ENCODE measurements at places on chromosomes 2 and 18.
A peak's percentile ranks its signal among the peaks of the same experiment; 100 is the strongest.

DNA sequence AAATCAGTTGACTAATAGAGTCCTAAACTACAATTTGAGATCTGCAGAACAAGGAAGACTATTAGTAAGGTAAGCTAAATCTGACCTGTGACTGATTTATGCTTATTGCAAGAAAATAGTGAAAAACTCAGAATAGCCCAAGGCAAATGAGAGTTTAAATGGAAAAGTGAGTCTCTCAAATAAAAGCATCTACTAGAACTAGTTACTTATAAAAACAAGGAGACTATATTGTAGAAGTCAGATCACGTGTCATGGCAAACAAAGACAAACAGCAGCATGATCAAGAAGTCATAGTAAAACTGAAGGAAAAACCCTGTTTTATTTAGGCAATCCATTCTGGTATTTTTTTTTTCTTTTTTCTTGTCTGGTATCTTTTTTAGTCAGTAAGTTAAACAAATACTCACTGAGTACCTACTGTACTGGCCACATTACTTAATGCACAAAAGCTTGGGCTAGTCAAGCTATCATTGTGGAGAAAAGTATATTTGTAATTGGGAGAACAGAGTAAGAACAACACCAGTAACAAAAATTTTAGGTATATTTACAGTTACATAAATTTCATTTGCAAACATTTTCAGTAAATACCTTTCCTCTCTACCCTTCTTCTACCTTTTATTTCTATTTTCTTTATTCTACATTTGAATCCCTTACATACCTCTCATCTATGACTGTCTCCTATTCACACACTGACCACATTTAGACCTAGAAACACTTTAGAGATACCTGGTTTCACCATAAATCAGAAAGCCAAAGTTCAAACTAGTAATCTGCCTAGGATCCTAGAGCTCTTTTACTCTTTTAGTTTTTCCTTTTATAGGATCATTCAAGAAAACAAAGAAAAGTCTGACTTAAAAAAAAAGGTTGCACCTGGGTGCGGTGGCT is 23.7 kb downstream of the CCDC88A start:
- DNase-seq, result no peak

DNA sequence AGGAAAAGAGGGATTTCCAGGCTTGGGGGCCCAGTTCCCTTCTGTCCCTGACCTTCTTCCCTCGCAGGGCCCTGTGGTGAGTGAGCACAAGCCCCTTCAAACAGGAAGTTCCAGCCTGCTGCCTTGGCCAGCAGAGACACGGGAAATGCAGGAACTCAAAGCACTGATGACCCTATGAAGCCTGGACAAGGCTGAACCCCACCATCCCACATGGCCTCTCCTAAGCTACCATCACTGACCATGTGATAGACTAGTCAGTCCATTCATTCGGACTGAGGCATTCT is 196.4 kb downstream of the TNS1 start:
- no peak for DNase-seq

- DNase-seq, result no peak
Measured at GRCh38 chr2:41999592-42000281, 48.1 kb upstream of the PKDCC start.

DNA sequence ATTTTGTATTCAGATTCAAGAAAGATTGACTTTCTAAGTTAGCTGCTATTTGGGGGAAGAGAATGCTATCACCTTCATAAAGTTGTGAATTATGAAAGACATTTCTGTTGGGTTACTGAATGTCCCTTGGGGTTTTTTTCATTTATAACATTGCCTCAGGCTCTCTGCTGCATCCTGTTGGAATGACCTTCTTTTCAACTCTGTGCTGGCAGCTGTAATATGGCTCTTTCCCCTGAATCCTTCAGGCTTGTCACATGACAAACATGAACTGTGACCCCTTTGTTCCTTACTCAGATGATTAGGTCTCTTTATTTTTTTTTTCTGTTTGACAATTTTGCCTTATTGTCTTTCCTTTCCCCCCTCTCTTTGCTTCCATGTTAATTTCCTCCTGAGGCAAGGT is 159.8 kb downstream of the TAF4B start:
- no peak for DNase-seq

DNA sequence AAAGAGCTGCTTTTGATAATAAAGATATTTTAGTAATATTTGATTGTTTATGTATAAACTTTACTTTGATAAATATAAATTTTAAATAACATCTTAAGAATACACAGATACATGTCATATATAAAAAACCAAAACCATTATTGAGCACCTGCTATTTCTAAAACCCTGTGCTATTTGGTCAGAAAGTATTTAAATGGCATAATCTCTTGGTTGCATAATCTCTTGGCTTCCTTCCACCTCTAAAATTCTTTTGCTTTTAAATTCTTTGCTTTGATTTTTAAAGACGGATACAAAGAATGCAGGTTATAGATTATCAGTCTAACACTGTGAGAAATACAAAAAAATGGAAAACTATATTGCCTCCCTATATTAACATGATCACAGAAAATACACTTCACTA is 36.9 kb downstream of the ACMSD start:
- no peak for DNase-seq

DNA sequence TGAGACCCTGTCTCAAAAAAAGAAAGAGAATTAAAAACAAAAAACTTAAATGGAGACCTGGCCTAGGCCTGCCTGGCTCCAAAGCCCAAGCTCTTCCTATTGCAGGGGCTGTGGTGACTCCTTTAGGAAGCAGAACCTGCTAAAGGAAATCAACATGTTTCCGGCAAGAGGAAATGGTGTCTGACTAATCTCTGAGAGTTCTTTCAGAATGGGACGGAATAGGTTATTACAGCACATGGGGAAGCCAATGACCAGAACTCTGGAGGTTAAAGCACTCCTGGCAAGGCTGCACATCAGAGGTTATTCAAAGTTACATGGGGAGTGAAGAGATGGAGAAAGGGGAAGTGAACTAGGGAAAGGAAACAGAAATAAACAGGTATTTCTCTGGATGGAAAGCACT is 21.4 kb downstream of the KIF3C start:
- DNase-seq, result no peak

DNA sequence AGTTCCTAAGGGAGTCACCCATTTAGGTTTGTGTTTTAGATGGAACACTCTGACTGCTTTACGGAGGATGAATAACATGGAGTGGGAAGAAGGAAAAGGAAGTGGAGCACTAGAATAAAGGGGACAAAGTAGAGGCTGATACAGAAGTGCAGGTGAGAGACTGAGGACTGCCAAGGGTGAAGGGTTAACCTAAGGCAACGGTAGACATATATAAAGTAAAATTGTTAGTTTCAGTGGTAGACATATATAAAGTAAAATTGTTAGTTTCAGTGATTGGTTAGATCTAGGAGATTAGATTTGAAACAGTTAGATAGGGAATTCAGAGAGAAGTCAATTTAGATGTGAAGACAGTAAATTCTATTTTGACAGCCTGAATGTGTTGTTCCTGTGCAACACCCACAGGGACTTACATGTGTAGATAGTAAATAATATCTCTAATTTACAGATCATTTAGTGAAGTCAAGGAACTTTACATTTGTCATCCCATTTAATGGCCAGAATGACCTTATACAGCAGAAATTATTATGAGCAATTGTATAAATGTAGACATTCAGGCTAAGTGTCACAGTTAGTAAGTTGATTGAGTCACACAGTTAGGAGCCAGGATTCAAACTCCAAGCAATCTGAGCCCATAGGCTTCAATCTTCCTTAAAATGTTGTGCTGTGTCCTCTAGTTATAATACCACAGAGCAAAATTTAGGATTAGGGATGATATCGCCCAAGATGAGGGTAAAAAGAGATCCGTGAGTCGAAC is 270.8 kb upstream of the UBE2E3 start:
- DNase-seq, result no peak

- no peak for DNase-seq
Measured at GRCh38 chr2:95305380-95306061, 8.4 kb downstream of the KCNIP3 start.

DNA sequence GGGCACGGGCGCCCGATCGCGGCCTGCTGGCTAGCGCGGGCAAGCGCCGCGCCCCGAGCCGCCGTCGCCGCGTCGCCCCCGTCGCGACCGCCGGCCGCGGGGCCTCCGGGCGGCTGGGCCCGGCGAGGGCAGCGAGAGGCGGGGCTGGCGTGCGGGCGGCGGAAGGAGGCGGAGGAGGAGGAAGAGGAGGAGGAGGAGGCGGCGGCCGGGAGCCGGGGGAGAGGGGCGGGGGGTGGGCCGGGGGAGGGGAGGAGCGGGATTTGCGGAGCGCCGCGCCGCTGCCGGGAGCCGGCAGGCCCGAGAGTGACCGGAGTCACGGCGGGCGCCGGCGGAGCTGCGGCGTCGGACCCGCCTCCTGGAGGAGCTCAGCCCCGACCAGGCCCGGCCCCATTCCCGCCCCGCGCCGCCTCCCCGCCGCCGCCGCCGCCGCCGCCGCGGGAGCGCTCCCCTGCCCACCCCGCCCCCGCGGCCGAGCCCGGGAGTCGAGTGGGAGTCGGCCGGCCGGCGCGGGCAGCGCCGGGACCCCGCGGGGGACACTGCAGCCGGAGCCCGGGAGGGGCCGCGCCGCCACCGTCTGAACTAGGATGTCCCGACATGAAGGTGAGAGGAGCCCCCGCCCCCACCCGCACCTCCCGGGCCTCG is at the start of gene KCMF1:
TSS of gene KCMF1 (plus strand) at position 294 of the 642 bp plus-strand sequence. CDS start at position 585, 291 bp downstream.
- peak; percentile 80 for DNase-seq

DNA sequence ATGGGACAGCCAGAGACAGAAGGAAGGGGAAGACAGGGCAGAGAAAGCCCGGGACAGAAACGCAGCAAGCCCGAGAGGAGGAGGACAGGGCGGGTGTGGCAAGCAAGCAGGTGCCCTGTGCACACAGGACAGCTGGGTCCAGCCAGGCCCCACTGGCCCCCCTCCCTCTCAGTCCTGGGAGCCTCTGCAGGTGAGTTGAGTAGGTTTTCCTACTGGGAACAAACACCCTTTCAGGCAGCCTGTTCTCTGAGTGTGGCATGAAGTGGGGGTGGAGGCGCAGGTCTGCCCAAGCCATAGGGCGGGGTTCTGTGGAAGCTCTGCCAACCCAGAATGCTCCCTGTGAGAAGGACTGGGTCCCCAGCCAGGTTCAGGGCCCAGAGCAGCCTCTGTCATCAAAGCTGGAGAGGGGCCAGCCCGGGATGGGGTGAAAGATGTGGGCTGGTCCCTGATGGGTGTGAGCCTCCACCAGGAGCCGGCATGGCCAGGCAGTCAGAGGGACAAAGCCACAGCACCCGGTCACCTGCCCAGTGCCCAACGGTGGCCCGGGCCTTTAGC is 129.4 kb downstream of the TFCP2L1 start:
- DNase-seq, result no peak

- no peak for DNase-seq
Measured at GRCh38 chr2:128727914-128728313, 409.2 kb upstream of the HS6ST1 start.

GRCh38 chr2:584863-585823 is 92.1 kb downstream of the TMEM18 start:
- no peak for DNase-seq

- DNase-seq, result no peak
Measured at GRCh38 chr2:436205-436604, 148.3 kb upstream of the ALKAL2 start.

DNA sequence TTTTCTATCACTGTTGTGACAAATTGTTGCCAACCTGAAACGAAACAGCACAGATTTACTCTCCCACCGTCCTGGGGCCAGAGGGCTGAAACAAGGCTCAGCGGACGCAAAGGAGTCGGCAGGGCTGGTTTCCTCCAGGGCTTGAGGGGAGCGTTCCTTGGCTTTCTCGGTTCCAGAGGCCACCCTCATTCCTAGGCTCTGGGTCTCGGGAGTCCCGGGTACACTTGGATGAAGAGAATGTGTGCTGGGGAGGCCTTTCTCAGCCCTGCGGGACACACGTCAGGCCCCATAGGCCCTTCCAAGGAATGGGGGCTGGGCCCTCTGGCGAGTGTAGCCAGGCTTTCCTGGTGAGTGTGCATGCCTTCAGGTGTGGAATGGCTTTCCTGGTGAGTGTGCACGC is 287.3 kb upstream of the HS6ST1 start:
- DNase-seq, result no peak

GRCh38 chr2:174568425-174568824 is 29.2 kb downstream of the WIPF1 start:
- DNase-seq, result no peak

- no peak for DNase-seq
Measured at GRCh38 chr2:158716121-158716791, 78.9 kb upstream of the DAPL1 start.

GRCh38 chr2:200171731-200172482 is 134.6 kb upstream of the SPATS2L start:
- DNase-seq, result no peak

DNA sequence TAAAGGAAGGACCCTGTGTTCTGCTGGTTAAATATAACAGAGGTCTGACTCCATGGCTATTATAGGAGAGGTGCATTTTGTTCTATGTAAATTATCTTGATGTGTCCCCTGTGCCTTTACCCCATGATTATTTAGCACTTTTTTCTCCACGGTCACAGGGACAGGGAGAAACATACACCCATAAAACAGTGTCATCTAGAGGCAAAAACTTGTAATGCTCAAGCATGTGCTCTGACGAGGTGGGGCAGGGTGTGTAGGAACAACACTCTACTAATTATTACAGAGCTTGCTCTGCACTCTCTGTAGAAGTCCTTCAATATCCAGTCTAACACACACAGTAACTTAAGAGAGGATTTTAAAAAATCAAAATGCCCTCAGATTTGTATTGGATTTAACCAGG is 187.9 kb downstream of the NEDD4L start:
- DNase-seq, result no peak

Data from ovary (tissue), 10 donors.